ENCODE measurements at places on chromosomes 7 and 10. TPM values are rescaled to one million over a fixed set of nuclear protein-coding genes. Genes with fewer than 3 reads are reported as not detected.

GIMAP6 gene
- 47.3 TPM for total RNA-seq

PCLO gene
- total RNA-seq: 5.7 TPM

UTF1 gene
- not detected for total RNA-seq

GRCh38 chr10:125936331-125936730 lies 40.0 kb downstream of the FANK1 start:
- DNase-seq: no peak

GRCh38 chr7:126493801-126494200 lies 758.9 kb downstream of the GRM8 start:
- DNase-seq: no peak

DNA sequence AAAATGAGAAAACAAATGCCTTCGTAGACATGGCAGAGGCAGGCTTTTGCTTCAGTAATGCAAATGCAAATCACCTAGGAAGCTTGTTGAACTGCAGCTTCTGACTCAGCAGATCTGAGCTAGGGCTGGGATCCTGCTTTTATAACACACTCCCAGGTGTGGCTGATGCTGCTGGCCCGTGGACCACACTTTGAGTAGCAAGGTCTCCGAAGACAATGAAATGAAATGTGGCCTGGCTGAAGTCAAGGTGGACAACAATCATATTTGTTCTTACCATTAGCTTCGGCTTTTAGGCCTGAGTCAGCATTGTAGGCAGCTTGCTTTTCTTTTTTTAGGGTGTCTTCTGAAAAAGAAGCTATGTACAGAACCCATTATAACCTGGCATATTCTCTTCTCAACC lies 26.3 kb downstream of the COL17A1 start:
- no peak for DNase-seq

DNA sequence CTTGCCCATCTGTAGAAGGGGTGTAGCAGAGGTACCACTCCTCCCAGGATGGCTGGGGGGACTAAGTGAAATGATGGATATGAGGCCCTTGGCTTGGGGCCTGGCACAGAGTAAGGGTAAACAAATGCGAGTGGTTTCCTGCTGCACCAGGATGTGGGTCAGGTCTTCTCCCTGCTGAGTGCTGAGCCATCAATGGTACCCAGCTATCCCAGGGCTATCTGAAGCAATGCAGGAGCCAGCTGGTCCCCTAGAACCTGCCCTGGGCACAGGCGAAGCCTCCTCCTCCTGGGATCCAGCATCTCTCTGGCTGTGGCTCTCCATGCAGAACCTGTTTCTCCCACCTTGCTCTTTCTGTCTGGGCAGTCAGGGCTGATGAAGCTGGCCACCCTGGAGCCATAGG lies 20.9 kb upstream of the GOLGA7B start:
- DNase-seq: no peak

DNA sequence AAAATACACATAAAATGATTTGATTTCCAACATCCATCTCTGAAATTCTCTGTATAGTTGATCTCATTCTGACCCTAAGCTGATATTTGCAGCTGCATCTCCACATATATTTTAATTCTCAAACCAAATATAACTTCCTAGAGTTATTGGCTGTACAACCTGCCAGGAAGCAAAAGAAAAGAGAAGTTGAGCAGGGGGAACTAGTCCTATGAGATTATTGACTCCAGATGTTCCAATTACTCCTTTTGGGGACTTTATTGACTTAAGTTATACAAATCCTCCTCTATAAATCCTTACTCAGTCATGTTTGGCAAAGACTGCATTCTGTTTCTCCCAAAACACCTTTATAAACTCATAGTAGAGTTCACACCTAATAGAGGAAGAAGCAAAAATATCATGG lies 599.4 kb upstream of the ANKRD30A start:
- no peak for DNase-seq

- no peak for DNase-seq
Observed at GRCh38 chr7:50221028-50221427, 83.5 kb upstream of the IKZF1 start.

GRCh38 chr7:20741801-20742200 lies 44.9 kb downstream of the SP8 start:
- no peak for DNase-seq

GRCh38 chr7:22624781-22625180 lies 102.2 kb upstream of the IL6 start:
- no peak for DNase-seq

- DNase-seq: no peak
Observed at GRCh38 chr10:52312942-52313255, 1.2 kb upstream of the DKK1 start.

GRCh38 chr7:116970238-116970910 lies 17.1 kb downstream of the ST7 start:
- DNase-seq: no peak

DNA sequence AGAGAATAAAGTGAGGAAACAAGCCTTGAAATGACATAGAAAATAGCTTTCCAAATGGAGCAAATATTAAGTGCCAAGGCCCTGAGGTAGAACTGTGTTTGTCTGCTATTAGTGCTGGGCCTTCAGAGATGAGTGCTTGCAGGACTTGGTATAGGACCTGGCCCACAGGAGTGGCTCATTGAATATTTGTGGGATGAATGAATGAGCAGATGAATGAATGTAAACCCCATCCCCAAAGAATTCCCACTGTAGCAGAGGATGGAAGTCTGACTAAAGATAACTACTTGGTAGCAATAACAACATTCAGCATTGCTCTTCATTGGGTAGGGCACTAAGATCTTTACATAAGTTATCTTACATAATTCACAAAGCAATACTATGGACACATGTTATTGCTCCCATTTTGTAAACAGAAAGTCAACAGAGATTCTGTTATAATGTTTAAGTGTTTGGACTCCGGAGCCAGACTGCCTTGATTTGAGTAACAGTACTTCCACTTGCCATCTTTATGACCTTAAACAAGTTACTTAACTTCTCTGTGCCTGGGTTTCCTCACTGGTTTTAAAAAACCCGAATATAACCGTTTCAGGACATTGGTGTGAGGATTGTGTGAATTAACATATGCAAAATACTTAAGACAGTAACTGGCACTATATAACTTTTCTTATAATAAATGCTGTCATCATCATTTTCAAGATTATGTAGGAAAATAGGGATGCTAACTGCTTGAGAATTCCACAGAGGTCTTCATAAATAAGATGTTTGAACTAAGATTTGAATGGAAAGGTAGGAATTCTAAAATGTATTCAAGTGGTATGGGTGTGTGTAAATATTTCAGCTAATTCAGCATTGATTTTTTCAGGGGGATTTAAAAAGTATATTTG lies 141.9 kb downstream of the PRKG1 start:
- no peak for DNase-seq

Data from omental fat pad (tissue), 4 donors.